Activated T-helper 9 cell treated with anti-CD3 and anti-CD28 coated beads, Interleukin-2, amount 50 U/mL, for 16 hours (primary cell): ENCODE measurements at places on chromosomes 12 and 14.

- no peak for DNase-seq
These were observed 30.8 kb upstream of the SOCS2 start for GRCh38 chr12:93541578-93542225.

DNA sequence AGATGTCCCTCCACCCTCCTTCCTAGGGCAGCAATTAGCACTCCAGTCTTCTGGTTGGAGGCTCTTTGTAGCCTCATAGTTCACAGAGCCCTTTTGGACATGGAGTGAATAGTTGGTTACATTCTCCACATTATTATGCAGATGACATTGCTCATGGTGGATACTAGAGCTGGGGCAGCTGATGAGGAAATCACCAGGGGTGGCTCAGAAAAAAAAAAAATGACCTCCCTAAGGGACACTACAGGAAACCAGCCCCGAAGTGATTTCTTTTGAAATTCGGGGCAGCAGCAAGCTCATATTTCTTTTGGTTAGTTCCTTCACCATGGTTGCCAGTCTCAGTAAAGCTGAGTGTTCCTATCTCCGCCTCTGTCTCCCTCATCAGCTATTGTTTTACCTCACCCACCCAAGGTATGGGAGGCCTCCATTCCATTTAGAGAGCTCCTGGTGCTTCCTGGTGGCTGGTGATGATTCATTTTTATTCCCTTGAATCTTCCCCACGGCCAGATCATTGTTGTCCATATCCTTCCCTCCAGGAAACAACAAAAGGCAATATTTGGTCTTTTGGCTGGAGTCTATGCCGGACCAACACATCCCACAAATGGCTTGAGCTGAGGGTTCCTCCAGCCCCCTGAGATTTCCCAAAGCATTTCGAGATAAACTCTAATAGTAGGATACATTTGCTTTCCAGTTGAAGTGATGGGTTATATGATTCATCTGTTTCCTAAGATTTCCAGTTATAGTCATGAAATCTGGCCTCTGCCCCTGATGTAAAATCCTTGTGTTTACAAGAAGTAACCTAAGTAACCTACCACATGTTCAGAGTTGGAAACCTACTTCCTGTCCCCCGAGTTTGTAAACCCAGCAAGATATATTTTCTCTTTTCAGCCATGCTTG lies 56.2 kb upstream of the NID2 start:
- no peak for DNase-seq

DNA sequence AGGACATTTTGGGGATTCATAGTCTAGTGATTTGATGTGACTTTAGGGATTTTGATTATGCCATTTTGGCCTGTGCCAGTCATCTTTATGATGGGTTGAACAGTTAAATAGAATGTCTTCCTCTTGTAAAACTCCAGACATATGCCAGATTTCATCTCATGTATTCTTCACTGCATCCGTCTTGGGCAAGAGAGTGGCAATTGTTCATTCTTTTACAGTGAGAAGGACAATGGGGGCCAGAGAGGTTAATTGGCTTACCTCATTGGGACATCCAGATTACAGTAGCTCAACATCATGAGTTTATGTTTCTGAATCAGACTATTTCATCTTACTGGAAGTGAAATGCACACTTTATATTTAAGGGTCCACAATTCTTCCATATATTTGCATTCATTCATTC lies 108.2 kb upstream of the SLC38A2 start:
- DNase-seq, result no peak

GRCh38 chr14:56358275-56358674 lies 221.3 kb upstream of the TMEM260 start:
- no peak for DNase-seq

DNA sequence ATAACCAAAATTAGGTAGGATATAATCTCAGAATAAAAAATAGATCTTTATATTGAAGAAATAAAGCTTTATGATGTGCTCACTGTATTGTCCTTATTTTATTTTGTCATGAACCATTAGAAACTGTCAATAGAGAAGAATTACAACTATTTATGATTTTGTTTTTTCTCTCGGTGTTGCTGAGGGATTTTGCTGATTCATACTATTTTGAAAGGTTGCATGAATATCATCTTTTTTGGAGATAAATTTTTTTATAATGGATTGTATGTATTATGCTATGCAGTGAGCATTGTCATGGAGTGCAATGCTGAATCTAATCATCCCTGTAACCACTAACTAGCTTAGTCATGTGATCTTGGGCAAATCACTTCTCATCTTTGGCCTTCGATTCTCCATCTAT lies 15.0 kb downstream of the SLC39A9 start:
- DNase-seq, result no peak

- DNase-seq, result no peak
These were observed 404.8 kb downstream of the ATP23 start for GRCh38 chr12:58346032-58346632.

DNA sequence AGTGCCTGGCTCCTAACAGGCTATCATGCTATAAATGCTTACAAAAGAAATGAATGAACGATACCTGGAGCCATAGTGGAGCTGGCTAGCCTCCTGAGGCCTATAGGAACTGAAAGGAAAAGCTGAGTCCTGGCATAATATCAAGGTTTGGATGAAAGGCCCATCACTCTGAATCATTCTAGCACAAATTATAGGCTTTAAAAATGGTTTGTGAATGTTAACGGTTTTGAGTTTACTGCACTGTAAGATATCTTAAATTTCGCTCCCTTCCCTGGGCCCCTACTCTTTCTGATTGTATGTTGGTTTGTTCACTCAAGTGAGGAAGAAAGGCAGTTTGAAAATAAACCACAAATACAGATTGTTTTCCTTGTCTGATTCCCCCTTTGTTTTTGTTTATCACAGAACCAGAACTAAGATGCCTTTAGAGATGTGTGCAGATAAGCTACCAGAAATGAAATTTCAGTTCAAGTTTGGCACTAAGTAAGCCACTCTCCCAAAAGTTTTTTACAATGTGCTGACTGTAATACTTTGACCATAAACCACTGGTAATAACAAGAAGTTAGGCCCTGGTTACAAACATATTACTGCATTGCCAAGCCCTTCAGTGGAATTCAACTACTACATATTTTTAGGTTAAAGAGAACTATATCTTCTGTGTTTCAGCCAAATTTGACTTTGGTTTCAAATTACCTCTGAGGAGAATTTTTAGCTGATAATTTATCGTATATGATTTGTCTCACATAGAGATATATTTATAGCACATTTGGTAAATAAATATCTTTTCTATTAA lies 89.5 kb downstream of the ALX1 start:
- no peak for DNase-seq

- DNase-seq, result peak; percentile 12
These were observed 228.1 kb upstream of the AMIGO2 start for GRCh38 chr12:47307680-47308399.

DNA sequence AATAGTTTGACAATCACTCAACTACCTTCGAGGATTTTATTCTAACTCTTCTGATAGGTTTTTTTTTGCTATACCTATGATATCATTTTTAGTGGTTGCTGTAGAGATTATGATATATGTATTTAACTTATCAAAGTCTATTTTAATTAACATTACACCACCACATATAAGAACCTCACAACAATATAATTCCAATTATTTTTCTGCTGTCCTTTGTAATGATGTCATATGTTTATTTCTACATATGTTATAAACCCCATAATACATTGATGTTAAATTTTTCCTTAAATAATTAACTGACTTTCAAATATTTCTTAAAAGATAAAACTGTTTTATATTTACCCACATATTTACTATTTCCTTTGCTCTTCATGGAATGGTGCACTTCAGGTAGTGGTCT lies 103.4 kb upstream of the KITLG start:
- no peak for DNase-seq

GRCh38 chr12:110597885-110598284 lies 14.8 kb upstream of the PPTC7 start:
- DNase-seq, result no peak

DNA sequence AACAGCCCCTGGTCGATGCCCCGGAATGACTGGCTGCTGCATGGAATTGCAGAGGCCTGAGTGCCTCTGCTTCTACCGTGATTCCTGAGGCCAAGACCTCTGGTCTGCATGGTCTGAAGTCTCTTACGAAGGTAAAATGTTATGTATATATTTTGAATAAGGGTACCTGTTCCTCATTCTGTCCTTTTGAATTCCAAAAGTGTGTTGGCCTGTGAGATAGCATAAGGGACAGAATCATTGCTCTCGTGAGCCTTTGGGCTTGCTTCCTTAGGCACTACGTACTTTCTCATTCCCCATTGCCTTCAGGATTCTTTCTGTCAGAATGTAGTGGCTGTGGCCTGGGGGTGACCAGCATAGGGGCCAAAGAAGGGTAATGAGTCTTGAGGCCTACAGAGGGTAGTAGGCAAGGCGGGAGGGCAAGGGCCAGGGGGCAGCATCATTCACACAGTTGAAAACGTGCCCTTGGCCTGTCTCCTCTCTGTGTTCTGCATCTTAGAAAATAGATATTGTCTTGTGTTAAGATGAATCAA lies 19.5 kb downstream of the TRAF3 start:
- DNase-seq, result no peak

GRCh38 chr14:39739796-39740195 lies 307.6 kb upstream of the FBXO33 start:
- DNase-seq, result no peak

DNA sequence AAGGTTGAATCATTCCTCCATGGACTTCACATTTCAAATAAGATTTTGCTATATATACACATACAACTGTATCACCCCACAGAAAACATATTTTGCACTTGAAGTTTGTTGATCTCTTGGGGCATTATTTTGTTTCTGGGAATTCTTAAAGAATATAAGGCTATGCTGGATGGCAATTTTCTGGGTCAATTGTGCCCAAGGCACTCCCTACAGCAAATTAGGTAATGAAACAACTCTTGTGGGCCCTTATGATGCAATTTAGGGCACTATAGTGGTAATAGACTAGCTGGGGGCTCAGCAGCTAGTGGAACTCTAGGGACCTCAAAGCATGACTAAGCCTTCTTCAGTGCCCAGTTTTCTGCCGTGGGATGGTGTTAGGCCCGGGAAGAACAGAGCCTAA lies 444.4 kb downstream of the NRXN3 start:
- no peak for DNase-seq

- no peak for DNase-seq
These were observed 49.6 kb upstream of the GSC start for GRCh38 chr14:94819531-94819930.

GRCh38 chr12:91928501-91928900 lies 217.1 kb downstream of the BTG1 start:
- no peak for DNase-seq

DNA sequence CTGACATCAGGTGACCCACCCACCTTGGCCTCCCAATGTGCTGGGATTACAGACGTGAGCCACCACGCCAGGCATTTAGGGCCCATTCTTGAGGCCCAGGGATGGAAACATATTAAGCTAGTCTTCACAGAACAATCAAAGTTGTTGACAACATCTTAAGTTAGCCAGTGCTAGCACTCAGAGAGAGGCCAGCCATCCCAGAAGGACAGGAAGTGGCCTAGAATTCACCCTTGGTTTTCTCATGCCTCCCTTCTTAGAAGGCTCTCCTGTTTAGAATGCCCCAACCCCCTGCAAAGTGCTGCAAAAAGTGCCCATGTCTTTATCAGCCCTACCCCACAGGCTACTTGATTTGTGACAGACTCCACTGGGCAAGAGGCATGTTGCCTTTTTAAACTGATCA lies 12.1 kb upstream of the OR6J1 start:
- DNase-seq, result no peak

DNA sequence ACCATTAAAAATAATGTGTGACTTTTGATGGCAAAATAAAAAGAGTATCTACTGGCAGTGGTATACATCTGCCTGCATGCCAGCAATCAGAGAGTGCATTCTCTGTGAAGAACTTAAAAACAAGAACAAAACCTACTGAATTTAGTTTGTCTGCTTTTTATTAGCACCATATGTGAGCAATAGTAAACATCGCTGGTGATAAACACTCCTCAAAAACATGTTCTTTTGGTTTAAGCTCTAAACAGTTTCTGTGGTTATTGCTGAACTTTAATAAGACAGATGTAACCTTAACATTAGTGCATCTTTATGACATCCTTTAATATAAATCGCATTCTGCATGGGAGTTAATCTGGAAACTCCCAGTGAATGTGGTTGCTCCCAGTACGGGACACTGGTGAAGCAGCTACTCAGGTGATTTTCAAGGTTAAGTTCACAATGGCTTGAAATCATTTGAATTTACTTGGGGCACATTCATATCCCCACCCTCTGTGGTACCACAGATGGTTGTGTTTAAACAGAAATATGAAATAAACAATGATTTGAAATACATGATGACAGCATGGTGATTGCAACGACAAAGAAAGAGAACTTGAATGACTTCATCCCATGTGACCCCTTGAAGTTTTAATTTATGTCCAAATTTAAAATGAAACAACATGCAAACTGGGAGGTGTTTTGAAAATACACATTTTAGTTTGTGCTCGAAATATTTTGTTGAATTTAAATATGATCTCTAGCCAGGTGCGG lies 285.9 kb downstream of the FOXN3 start:
- no peak for DNase-seq

- DNase-seq, result no peak
These were observed 6.6 kb downstream of the RTN1 start for GRCh38 chr14:59863806-59864525.
